ENCODE measurements at places on chromosomes 5 and 9. TPM values are rescaled to one million over a fixed set of nuclear protein-coding genes. Genes with fewer than 3 reads are reported as not detected.

DNA sequence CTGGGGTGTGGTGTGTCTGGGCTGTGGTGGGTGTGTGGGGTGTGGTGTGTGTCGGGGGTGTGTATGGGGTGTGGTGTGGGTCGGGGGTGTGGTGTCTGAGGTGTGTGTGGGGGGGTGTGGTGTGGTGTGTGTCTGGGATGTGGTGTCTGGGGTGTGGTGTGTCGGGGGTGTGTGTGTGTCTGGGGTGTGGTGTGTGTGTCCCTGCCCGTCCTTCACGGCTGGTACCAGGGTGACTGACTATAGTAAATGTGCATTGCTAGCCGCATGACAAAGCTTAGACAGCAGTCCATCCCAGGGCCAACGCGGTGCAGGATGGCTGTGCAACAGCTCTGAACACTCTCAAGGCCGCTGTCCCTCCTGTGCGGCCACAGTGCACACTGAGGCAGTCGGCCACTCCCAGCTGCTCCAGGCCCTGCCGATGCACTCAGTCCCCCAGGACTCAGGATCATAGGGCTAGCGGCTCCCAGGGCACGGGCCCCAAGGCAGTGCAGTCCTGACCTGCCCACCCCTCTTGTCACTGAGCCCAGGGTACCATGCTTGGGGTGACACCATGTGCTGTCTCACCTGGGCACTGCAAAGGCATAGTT, 54.0 kb downstream of the SECISBP2 start:
- DNase-seq, result no peak

- no peak for DNase-seq
Measured at GRCh38 chr5:14451871-14452270, 129.7 kb upstream of the OTULINL start.

- DNase-seq, result no peak
Measured at GRCh38 chr5:128777052-128777451, 188.2 kb upstream of the SLC27A6 start.

GRCh38 chr5:150623152-150623877, 17.1 kb upstream of the SYNPO start:
- no peak for DNase-seq

GRCh38 chr9:135215571-135216161, 128.2 kb downstream of the OLFM1 start:
- DNase-seq, result no peak

DNA sequence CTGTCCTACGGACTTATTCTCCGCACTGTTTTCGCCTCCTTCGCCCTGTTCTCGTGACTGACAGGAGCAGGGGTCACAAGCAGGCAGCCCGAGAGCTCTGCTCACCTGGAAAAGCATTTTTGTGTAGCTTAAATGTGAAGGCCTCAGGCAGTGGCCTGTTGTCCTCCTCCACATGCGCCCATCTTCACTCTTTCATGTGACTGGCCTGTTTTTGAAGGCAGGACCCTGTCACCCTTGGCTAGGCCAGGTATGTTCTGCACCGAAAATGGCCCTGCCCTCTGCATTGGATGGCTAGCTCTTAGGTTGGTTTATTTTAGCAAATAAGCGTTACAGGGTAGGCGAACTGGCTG, 614 bp upstream of the CPLANE1 start:
- DNase-seq, result no peak

- DNase-seq, result no peak
Measured at GRCh38 chr5:179668391-179668790, 12.4 kb downstream of the CBY3 start.

- no peak for DNase-seq
Measured at GRCh38 chr5:96716716-96717115, 54.5 kb downstream of the CAST start.

DNA sequence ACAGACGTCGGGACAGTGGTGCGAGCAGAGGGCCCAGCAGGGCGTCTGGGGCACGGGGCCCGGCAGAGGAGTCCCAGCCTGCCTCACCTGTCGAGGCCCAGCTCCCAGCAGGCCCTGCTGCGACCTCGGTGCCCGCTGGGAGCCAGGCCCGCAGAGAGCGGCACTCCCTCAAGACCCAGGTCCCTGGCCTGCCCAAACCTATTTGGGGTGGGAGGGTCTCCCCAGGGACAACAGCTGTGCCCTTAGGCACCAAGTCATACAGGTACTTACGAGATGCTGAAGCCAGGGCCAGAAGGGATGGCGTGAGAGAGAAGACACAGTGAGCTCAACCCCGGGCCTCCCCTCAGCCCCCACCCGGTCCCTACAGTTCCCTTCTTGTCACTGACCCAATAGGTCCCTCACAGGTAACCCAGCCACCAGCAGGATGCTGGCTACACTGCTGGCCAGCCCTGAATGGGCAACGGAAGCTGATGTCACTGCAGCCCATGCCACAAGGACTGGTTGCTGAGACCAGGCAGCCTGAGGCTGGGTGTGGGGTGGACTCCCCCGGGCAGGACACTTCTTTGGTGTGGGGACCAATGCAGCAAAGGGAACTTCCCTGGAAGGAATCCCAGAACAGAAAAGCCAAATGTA, 3.7 kb downstream of the NSMF start:
- DNase-seq, result no peak

GRCh38 chr5:83751201-83751600, 30.5 kb upstream of the HAPLN1 start:
- DNase-seq, result no peak

The RORB gene
- not detected for polyA plus RNA-seq

The CTNNAL1 gene
- polyA plus RNA-seq, result 89.7 TPM

The AFAP1L1 gene
- 4.6 TPM for polyA plus RNA-seq

DNA sequence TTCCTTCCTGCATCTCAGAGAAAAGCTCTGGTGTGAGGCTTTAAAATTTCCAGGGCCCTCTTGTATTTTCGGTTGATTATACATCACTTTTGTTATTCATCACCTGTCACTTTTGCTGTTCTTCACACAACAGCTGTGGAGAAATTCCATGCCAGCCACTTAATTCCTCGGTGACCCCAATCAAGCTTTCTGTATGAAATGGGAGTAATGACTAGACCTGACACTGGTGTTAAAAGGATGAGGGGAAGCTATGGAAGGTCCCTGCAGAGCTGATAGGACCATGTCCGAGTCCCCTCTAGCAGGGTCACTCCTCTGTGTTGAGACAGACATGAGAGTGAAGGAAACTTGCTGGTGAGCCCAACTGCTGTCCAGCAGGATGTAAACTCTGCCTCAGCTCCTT, 59.7 kb downstream of the GPR21 start:
- no peak for DNase-seq

GRCh38 chr5:12623408-12623807, 719.2 kb upstream of the CTNND2 start:
- DNase-seq, result no peak

The DMRT2 gene
- polyA plus RNA-seq, result not detected

The OCLN gene
- 4.6 TPM for polyA plus RNA-seq

- DNase-seq, result no peak
Measured at GRCh38 chr9:17422994-17423680, 155.7 kb upstream of the SH3GL2 start.

- DNase-seq, result no peak
Measured at GRCh38 chr9:92631452-92632343, 38.2 kb downstream of the IPPK start.

- DNase-seq, result no peak
Measured at GRCh38 chr9:19998823-19999455, 210.1 kb upstream of the SLC24A2 start.

The ANKRD31 gene
- 0.18 TPM for polyA plus RNA-seq

The SPATA31E1 gene
- not detected for polyA plus RNA-seq

The SWI5 gene
- 39.4 TPM for polyA plus RNA-seq

GRCh38 chr5:168368854-168369253, 77.4 kb downstream of the WWC1 start:
- no peak for DNase-seq

- no peak for DNase-seq
Measured at GRCh38 chr9:125889112-125889475, 141.9 kb downstream of the PBX3 start.

DNA sequence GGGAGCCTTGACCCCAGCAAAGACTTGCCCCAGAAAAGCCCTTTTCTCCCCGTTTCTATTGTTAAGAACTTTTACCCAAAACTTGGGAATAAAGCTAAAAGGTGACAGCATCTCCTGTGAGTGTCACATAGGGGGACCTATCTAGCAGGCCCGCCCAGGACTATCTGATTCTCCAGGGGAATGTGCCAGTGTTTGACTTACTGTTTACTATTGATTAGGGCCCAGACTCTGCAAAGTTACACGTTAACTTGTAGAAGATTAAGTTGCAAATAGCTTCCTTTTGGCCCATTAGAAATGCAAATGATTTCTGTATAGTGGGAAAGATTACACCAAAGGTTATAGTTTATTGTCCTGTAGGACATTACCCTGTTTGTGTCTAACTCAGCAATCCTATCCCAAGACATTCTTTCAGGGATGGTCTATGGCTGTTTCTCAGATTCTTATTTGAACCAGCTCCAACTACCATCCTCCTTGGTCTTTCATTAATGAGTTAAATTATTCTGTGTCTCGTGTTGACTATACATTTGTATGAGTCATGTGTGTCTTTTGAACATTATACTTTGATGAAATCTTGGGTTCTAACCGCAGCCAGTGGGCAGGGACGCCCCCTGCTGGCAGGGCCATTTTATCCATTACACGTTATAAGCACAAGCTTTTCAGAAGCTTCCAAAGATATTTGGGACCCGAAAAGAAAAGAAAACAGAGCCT, 60.7 kb downstream of the HRH2 start:
- no peak for DNase-seq

The AMBP gene
- not detected for polyA plus RNA-seq

DNA sequence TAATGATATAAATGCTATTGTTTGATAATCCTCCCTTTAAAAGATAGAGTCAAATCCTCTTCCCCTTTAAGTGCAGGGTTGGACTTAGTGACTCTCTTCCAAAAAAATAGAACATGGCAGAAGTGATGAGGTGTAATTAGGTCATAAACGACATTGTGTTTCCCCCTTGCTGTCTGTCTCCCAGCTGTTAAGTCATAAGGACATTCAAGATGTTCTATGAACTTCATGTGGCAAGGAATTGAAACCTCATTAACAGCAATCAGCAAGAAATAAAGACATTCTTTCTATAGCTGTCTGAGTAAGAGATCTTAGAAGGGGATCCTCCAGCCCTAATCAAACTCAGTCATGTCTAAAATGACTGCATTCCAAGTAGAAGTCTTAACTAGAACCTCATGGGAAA, 3.3 kb upstream of the SLC25A46 start:
- no peak for DNase-seq

The NME5 gene
- polyA plus RNA-seq, result 0.05 TPM
